ENCODE measurements at places on chromosomes 1 and 21.

DNA sequence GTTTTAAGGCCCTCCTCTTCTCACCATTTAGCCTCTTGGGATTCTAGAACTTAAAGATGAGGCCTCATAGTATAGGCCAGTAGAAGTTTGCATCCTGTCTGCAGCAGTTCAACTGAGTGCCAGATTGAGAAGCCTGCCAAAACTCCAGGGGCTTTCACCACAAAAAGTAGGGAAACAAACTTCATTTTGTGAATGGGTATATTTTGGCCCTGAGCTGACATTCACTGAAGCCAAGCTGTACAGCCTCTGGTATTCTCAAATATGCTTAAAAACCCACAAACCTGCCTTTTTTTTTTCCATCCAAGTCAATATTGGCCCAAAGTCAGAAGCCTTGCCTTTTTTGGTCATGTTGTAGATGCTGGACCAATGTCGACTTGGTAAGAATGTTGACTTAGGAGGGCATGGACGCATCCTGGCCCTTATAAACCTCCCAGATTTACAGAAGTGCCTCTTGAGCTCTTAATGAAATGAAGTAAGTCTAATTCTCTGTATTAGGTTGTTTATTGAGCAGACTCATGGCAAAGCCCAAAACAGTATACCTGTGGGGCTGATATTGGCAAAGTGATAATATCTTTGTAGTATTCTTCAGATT, 337.5 kb downstream of the CHRM3 start:
- DNase-seq = no peak

- no peak for DNase-seq
Observed at GRCh38 chr1:32518976-32519375, 20.3 kb upstream of the ZBTB8A start.

- peak; percentile 80 for DNase-seq
Observed at GRCh38 chr1:8026153-8026975, at the start of gene ERRFI1. TSS of gene ERRFI1 (minus strand) at chr1:8026309. CDS start at chr1:8015619, 10,690 bp downstream.

- DNase-seq = peak; percentile 38
Observed at GRCh38 chr1:66764994-66765578, 12.8 kb downstream of the DYNLT5 start.

- no peak for DNase-seq
Observed at GRCh38 chr1:47903723-47904122, 93.5 kb downstream of the TRABD2B start.

DNA sequence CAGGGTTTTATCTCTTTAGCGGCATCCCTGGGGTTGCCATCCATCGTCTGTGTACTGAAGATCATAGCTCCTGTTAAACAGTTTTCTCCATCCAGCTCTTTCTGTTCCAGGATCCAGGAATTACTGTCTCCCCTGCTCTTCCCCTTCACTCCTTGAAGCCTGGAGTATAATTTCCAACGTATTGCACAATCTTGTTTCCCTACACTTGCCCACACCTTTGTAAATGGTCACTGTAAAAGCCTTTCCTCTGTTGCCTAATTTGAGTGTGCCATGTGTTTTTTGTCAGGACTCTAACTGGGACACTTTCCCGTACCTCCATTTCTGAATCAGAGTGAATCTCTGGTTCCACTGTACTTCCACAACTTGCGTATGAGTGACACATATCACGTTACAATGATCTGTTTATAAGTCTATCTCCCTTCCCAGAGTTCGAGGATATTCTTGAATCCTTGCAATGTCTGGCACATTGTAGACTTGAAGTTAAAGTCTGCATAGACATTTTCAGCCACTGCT, 199.6 kb upstream of the SNX7 start:
- no peak for DNase-seq

DNA sequence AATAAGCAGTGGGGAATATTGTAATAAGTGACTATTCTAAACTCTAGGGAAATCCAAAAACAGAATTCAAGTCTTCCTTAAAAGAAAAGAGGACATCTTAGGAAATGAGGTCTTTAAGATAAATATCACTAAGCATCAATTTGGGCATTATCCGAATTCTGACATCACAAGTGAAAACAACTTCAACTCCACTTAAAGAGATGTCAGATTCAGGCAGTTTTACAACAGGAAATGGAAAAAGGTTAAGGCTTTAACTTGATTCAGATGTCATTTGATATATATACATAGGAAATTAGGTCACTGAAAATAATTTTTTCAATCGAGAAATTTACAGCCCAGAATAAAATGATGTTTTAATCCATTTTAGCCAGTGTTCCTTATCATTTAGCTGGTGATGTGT, 435.4 kb downstream of the SETD4 start:
- no peak for DNase-seq

- DNase-seq = no peak
Observed at GRCh38 chr1:203521074-203521794, 27.3 kb downstream of the OPTC start.

DNA sequence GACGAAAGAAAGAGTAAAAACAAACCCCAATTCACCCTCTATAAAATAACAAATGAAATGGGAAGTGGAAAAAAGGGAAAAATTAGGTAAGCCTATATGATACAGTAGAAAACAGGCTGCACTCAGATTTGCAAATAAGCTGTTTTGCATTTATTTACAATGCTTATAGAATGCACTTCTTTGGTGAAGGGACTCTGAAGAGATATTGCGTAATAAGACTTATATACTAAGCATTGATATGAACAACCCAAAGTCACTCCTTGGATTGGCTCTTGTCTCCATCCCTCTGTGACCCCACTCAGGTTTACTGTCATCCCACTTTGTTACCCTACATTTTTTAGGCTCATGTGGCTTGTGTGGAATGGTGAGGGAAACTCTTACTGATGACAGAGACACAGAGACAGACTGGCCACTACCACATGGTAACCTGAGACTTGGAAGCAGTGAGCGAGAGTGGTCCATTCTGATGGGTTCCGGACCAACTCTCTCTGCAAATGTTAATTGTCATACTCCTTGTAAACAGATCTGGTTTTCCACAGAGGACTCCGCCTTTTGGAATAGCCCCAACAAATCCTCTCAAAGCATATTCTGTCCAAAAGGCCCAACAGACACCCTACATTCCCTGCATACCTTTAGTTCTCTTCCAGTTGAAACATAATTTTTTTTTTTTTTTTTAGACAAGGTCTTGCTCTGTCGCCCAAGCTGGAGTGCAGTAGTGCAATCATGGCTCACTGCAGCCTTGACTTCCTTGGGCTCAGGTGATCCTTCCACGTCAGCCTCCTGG, 11.0 kb downstream of the GSTM5 start:
- peak; percentile 39 for DNase-seq

GRCh38 chr1:102365071-102365470, 368.3 kb upstream of the OLFM3 start:
- DNase-seq = no peak
